Activated CD8-positive, alpha-beta memory T cell treated with anti-CD3 and anti-CD28 coated beads for 1 hour (primary cell): ENCODE measurements at places on chromosomes 1 and 21.

DNA sequence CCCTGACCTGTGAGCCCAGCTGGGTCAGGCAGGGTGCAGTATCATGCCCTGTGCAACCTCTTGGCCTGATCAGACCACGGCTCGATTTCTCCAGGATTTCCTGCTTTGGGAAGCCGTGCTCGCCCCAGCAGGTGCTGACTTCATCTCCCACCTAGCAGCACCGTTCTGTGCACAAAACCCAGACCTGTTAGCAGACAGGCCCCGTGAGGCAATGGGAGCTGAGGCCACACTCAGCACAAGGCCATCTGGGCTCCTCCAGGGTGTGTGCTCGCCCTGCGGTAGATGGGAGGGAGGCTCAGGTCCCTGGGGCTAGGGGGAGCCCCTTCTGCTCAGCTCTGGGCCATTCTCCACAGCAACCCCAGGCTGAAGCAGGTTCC lies 29.6 kb downstream of the SLC19A1 start:
- no peak for DNase-seq

GRCh38 chr1:56617141-56617540 lies 28.0 kb upstream of the PRKAA2 start:
- no peak for DNase-seq

DNA sequence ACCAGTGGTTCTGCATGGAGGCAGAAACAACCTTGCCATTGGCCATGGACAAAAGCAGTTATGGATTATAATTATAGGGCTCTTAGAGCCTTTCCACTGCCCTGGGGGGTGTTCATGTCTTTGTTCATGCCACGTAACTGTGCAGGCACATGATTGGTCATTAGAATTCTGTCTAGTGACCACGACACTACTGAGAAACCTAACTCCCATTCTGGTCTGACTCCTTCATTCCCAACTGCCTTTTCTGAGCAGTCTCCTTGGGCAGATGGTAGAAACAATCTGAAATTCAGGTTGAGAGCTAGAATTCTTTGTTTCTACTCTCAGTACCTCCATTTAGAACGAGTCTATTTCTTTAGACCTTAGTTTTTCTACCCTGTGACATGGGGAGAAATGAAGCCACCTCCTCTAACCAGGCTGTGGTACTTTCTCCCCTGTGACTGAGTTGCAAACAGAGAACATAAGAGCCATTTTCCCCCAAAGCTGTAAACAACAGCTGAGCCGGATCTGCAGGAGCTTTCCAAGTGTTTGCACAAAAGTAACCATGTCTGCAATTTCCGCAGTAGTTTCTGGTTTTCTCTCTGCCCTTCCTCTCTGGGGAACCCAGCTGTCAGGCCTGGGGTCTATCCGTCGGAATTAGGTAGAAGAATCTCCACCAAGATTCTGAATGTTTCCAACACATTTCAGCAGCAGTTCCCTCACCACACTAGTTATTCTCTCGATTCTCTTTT lies 37.7 kb upstream of the IPO9 start:
- no peak for DNase-seq

DNA sequence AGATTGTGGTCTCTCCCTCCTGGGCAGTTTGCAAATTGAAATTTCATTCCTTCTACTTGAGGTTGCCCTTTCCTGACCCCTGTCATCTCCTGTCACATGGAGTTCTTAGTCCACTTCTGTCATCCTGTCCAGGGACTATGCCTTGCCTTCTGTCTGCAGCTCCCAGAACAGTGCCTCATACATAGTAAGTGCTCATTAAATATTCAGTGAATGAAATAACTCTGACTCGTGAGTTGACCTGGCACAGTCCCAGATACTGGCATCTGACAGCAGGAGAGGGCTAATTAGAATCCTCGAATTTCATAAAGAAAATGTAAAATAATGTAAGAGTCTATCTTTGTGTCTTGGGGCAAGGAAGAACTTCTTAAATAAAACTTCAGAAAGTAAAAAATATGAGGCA lies 50.8 kb downstream of the CNIH3 start:
- DNase-seq, result no peak

DNA sequence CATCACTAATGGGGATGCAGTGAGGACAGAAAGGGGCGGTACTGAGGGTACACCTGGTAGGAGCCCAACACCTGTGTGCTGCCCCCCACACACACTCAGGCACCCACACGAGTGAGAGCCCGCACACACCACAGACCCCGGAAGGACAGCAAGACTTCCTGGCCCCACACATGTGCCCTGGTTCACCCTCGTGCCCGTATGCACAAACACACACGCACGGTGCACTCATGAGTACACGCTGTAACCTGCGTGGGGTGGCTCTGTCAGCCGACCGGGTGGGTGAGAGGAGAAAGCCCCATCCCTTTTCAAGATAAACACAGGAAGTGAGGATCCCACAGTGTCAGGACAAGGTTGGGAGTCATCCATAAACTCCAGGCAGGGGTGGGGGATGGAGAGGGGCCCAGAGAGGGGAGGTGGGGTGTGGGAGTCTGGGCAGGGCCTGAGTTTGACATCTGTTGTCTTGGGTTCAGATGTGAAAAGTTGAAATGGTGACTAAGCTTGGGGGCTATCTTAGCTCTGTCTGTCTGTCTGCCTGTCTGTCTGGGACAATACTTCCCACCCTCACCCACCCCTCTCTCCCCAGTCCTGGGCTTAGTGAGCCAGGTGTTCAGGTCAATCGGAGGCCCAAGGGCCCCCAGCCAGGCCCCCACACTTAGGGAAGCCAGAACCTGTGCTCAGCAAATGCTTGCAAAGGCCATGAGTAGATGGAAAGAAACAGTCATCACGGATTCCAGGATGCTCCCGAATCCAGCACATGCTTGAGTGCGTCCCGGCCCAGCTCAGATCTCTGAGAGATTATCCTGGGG lies 119.8 kb upstream of the ZBTB40 start:
- DNase-seq, result no peak

DNA sequence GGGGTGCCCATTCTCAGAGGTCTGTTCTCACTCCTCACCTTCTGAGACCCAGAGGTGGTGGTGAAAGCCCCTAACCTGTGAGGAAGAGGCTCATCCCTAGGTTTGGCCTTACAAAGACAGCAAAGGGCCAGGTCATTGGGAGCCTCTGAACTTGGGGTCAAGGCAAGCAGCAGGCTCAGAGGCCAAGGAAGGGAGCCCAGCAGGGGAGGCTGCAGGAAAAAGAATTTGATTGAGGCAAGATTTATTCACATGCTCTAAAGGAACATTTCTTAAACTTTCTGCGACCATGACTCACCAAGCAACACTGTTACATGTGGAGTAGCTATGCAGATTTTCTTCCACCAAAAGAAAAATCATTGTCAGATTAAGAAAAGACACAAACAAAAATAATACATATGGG lies 132.5 kb upstream of the SYT6 start:
- DNase-seq, result no peak

- DNase-seq, result no peak
Measured at GRCh38 chr1:2306151-2306978, 78.2 kb downstream of the SKI start.

GRCh38 chr1:96710708-96711477 lies 10.7 kb upstream of the PTBP2 start:
- no peak for DNase-seq

DNA sequence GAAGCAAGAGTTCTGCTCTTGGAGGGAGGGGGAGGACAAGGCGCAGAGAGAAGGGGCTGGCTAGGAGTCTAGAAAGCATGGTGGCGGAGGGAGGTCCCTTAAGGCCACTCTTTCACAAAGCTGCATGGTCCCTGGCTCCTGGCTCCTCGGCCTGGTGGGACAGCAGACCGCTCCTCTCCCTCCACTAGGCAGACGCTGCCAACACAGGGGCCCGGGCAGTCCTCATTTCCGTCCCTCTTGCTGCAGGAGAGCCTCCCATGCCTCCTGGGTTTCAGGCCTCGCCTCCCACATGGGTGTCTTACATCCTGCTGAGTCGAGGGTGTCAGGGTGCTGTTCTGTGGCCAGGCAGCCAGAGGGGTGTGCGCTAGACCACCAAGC lies 108.0 kb downstream of the CASZ1 start:
- no peak for DNase-seq

DNA sequence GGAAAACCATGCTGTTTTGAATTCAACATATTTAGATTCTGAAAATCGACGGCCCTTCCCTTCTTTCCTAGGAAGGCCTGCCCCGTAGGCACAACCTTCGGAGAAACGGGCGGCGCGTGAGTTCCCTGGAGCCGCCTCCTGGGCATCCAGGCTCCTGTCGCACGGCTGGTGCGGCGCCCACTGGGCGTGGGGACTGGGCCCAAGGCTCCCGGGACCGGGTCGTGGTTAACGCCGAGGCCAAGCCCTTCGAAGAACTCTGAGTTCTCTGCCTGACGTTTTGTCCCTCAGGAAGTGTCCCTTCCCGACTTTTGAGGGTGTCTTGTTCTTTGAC lies 19.2 kb upstream of the TBX15 start:
- DNase-seq, result no peak

DNA sequence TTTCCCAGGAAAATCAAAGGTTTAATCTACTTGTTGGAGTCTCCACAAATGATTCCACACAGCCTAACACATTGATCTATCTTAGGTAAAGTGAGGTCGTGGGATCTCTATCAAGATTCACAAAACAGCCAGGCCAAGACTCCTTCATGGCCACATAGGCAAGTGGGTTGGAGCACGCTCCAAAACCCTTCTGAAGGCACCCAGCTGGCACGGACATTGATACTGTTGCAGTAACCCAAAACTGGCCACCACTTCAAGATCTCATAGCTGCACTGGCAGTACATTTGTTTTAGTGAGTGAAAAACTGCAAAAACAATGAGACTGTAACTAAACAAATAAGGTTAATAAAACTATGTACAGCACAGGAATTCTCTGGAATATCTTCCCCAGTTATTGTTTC lies 61.9 kb downstream of the COLGALT2 start:
- no peak for DNase-seq

- DNase-seq, result no peak
Measured at GRCh38 chr21:44980562-44981489, 41.0 kb downstream of the SLX9 start.

DNA sequence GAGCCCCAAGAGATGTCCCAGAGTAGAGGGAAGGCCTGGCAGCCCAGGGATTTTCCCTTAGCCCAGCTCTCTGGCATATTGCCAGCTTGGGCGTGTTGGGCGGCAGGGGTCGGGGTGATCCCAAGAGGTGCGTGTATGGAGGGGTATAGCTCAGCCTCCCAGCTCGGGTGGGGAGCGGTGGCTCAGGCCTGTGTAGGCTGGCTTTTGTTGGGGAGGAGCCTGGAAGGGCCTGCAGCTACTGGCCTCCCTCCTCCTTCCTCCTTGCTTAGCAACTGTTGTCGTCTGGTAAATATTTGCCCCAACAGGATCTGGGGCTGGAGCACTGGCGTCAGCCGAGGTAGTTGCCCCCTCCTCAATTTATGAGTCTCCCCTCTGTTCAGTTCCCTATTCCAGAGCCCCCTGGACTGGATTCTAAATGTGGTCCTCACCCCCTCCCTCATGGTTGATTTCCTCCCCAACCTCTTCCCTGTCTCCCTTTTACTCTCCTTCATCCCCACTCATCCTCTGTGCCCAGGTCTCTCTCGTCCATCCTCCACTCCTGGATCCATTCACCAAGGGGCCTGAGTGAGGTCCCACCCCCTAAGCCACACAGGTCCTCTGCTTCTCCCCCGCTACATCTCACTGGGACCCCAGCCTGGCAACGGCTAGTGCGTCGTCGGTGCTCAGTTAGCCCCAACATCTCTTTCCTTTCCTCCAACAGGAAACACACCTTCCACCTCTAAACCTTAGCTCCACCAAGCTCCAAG lies 10.3 kb upstream of the LMNA start:
- no peak for DNase-seq

- DNase-seq, result no peak
Measured at GRCh38 chr1:15961492-15961891, 14.4 kb downstream of the ZBTB17 start.

DNA sequence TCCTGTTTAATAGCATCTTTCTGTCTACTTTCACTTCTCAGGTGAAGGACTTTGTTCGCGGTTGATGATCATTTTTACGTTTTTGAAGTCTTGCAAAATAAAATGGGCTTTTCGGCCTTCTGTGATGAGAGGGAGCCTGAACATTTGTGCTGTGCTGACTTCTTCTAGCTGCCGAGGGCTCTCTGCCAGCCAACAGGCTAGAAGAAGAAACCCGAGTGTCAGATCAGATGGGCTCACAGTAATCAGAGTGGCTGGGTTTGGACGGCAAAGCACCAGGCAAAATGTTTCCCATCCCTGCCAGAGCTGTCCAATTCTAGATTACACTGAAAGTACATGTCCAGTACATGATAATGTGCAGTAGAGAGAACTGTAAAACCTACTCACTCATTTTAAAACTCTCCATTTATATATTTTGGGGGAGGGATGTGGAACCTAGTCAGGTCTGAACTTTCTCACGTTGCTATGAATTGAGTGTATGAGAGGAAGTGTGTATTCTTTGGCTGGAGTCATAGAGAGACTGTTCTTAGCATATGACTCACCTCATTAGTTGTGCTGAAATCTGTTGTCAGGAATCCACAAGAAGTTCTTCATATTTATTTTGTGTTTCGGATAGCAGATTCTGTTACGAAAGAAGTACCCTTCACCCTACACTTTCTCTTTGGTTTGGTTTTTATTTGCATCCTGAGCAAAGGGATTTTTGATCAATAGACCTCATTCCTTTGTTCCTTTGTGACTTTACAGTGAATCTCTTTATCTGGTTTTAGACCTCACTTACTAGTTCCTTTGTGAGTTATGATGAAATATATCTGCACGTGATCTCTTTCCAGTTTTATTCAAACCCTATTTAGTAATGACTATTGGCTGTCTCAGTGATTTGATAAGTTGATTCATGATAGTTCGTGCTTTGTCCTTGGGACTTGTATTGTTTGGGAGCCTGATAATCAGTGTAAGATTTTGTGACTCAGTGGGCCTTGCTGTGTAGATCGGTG lies 4.8 kb downstream of the ATP1A1 start:
- DNase-seq, result no peak

GRCh38 chr1:230639714-230640209 lies 2.5 kb upstream of the COG2 start:
- no peak for DNase-seq

- DNase-seq, result no peak
Measured at GRCh38 chr1:53754484-53755312, 15.7 kb upstream of the GLIS1 start.

- no peak for DNase-seq
Measured at GRCh38 chr1:24990779-24991641, 60.9 kb upstream of the RUNX3 start.

DNA sequence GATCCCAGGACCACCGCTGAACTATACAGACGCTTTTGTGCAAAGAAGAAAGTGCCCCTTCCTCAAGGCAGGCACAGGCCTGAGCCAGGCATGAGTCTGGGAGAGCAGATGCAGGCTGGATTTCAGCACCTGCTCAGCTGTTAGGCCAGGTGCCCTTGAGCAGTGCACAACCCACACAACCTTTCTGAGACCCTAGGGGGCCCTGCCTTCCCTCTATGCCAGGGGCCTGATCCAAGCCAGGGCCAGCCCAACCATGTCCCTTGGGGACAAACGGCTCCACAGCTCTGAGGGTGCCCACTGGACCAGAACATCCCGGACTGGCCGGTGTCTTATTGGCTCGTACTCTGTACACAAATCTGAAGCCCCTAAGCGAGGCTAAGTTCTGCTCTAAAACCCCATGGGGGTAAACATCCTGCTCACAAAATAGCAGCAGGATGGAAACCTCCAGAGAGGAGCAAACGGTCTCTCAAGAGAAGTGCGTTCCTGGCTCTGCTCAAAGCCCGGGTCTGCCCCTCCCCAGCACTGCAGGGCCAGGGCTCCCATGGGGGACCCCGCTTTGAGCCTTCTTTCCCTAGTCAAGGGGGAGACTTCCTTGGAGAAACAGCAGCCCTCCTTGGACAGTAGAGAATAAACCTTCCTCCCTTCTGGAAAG lies 275.1 kb downstream of the NPHP4 start:
- no peak for DNase-seq

- no peak for DNase-seq
Measured at GRCh38 chr21:26847921-26848320, 2.7 kb upstream of the ADAMTS1 start.

- no peak for DNase-seq
Measured at GRCh38 chr1:199875856-199876255, 151.7 kb upstream of the NR5A2 start.
